BJ (cell line): ENCODE measurements at places on chromosomes 1 and 21. TPM values are rescaled to one million over a fixed set of nuclear protein-coding genes. Genes with fewer than 3 reads are reported as not detected.

Gene SYT14
- 1.5 and 3.1 TPM in 2 replicates for polyA plus RNA-seq

Gene ATP5PO
- polyA plus RNA-seq, result 177 and 262 TPM in 2 replicates

Gene USH2A
- polyA plus RNA-seq, result under 0.01 TPM in 1 of 2 replicates, not detected in the other

Gene RAB4A
- polyA plus RNA-seq, result 24.8 and 26.6 TPM in 2 replicates

Gene MTARC1
- 0.72 and 1.0 TPM in 2 replicates for polyA plus RNA-seq

GRCh38 chr1:154716614-154717527 is 108.9 kb upstream of the ADAR start:
- no peak for DNase-seq

- no peak for DNase-seq
Measured at GRCh38 chr21:46179708-46180078, 4.6 kb downstream of the SPATC1L start.

DNA sequence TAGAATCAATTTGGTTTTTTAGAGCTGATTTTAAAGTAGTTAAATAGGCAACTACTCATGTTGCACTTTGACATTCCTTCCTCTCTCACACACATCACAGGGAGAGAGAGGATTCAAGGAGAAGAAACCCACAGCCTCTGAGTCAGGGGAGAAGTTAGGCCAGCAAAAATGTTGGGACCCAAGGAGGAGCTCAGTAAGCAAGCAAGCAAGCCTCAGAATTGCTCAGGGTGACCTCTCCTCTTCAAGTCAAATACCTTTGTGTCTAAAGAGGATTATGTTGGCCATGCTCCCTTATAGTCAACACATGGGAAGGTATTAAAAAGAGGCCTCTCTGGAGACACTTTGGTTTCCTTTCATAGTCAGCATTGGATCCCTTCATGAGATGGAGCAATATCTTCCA is 80.5 kb upstream of the WARS2 start:
- no peak for DNase-seq

- no peak for DNase-seq
Measured at GRCh38 chr1:230149751-230150584, 82.9 kb downstream of the GALNT2 start.

GRCh38 chr1:225735252-225736149 is 42.1 kb upstream of the SRP9 start:
- peak; percentile 89 for DNase-seq

DNA sequence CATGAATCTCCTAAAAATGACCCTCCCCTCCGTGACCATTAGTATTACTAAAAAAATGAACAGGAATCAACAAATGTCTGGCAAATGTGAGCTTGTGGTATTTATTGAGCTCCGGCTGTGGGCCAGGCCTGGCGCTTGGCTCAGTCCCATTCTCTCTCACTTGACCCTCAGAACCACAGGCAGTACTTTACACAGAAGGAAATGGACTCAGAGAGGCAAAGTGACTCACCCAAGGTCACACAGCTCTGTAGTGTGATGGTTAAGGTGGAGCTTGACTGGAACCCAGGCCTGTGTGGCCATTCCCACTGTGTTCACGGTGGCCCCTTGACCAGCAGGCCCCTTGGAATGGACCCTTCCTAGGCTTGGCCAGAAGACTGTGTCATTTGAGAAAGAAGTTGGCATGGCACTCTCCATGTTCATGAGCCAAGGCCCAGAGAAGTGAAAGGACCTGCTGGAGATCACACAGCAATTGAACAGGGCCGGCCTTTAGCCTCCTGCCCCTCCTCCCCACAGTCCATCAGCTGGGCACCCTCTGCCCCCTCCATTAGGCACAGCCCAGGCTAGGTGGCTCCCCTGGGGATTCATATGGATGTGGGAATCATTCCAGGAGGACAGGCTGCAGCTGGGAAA is 32.1 kb downstream of the FAM151A start:
- DNase-seq, result no peak

- no peak for DNase-seq
Measured at GRCh38 chr21:36845070-36845469, 121.4 kb downstream of the HLCS start.

DNA sequence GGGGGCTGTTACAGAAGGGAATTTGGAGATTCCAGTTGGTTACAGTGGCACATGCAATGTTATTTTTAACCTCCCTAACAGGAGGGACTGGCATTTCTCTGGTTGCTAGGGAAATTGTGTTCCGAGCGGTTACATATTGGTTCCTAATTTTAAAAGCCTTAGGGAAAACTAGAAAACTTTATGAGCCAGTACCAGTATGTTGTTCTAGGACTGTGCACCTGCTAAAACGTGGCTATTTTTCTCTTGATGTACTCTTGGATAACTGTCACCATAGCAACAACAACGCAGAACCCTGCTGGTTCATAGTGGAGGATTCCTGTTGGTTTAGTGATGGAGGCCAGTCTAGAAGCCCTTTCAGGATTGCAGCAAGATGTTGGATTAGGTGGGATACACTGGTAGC is 68.9 kb upstream of the PGBD5 start:
- DNase-seq, result no peak
